Hippocampal formation (tissue), 2 donors: ENCODE measurements at places on chromosomes 3 and 15.

DNA sequence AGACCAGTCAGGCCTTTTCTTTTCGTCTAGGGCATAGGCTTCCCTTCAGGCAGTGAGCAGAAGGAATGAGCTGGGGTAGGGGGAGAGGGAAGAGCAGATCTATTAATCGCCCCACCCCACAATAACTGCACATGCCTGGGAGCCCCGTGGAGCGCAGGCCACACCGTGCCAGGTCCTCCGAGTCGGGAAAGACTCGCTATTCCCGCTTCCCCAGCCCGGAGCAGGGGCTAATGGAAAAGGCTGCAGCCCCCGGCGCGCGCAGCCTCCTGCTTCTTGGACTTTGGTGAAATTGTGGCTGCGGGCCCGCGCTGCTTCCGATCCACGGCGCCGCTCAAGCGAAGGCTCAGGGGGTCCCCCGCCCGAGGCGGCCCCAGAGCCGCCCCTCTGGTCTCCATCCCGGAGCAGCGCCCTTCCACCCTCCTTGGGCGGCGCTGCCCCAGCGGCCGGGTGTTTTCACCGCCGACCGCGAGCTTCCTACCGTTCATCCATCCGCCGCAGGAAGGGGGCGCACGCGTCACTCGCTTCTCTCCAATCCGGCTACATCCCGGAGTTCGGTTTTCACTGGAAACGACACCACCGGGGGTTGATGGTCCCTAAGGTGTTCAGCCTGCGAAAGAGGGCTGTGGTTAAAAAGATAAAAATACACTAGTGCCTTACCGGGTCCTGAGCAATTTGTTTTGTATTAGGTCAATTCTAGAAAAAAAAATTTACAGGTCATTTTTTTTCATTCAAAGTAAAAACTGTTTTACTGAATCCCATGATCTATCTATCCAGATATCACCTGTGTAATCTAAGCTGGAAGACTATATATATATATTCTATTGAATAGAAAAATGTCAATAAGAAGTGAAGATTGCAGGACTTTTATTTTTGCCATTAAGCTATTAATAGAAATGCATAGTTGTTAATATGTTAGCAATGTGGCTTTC, 4.4 kb upstream of the SYNM start:
- DNase-seq, result peak; percentile 58

GRCh38 chr3:41592753-41593510, 369.0 kb downstream of the ULK4 start:
- no peak for DNase-seq

DNA sequence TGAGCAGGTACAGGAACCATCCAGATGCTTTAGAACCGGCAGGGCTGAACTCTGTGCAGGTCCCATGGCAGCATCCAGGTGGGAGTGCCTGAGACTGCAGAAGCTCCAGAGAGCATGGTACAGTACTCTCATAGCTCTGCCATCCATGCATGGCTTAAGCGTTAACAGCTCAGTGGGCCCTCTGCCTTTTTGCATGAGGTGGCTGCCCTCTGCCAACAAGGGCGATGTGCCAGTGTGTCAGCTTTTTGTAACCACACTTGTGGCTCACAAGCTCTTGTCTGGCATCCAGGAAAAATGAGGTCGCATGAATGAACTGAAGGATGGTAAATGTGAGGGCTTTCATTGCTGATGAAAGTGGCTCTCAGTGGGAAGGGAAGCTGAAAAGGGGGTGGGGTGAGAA, 950.1 kb downstream of the DIPK2A start:
- DNase-seq, result no peak

DNA sequence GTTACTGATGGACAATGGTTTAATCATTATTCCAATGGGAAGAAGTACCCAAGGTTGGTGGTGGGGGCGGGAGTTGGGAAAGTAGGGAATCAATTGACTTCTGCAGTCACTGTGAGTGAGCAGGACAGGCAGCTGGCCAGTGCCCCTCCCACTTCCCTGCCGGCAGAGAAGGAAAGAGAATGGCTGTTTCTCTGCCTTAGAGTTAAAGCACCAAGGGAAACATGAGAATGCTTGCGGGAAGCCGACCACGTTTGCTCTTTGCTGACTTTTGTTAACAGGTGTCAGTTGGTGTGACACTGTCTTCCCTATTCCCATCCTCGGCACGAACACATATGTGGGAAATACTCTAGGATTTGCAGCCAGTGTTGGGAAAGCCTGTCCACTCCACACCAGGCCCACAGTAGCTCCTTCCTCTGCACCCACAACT, 33.5 kb upstream of the MFSD1 start:
- DNase-seq, result no peak

DNA sequence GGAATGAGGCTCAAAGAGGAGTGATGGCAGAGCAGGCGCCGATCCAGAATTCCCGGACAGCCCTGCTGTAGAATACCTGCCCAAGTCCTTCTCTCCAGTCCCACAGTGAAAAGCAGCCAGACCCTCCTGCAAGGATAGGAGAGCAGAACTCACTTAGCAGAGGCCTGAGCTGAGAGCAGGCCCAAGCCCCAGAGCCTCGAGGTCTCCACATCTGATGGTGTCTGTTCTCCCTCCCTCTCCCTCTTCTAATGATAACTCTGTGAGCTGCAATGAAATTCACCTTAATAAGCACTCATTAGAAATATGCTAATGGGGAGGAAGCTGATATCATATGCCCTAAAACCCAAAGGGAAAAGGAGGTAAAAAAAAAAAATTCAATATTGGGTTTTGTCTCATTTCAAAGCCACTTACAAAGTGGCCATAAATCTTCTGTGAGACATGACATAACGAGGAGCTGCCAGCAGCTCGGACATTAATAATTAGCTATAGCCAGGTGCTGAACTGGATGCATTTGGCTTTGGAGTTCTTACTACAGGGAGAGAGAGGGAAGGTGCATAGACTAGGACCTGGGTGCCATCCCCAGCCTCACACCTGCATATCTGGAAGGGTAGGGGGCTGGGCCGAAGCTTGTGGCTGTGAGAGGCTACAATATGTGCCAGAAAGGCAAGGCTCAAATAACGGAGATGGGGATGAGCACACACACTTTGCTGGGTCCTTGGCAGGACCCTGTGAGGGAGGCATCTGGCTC, 108.4 kb downstream of the MEGF11 start:
- no peak for DNase-seq

DNA sequence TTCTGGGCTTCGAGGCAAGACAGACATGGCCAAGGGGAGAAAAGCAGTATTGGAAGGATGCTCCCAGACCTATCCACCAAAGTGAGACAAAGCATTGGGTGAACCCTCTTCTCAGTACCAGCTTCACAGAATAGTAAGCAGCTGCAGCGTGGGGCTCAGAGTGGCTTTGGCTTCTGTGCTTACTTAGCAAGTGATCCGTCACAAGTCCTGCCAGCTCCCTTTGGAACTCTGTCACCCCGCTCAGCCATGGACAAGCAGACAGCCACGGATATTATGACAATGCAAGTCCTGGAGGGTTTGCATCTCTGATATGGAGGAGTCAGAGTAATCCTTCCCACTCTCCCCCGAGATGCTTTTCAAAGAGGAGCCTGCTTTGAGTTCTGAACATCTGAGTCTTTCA, 90.8 kb downstream of the SLCO3A1 start:
- peak; percentile 16 for DNase-seq

- no peak for DNase-seq
Measured at GRCh38 chr3:124850633-124851032, 36.5 kb downstream of the ITGB5 start.
